Activated CD4-positive, alpha-beta T cell treated with anti-CD3 and anti-CD28 coated beads, Interleukin-2, amount 50 U/mL, for 4 hours (primary cell): ENCODE measurements at places on chromosomes 2 and 18.

- DNase-seq = no peak
These were observed 328.8 kb upstream of the UBE2E3 start for GRCh38 chr2:180651596-180651995.

- DNase-seq = no peak
These were observed 3.7 kb downstream of the PLEK start for GRCh38 chr2:68368654-68369336.

DNA sequence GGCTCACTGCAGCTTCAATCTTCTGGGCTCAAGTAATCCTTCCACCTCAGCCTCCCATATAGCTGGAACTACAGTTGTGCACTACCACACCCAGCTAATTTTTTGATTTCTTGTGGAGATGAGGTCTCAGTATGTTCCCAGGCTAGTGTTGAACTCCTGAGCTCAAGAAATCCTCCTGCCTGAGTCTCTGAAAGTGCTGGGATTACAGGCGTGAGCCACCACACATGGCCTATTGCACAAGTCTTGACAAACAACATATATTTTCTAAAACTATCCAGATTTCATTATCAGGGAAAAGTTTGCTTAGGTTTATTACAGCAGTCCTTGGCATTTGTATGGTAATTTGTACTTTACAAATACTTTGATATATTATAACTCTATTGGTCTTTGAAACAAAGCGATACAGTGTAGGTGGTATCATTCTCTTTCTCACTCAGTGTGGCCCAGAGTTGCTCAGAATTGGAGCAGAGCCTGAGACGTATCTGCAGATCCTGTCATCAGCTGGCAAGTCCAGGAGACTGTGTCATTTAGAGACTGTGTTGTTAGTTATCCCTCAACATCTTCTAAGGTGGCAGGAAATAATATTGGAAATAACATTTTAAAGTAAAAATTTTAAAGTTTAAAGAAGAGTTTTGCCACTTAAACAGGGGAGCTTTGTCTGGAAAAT, 41.4 kb downstream of the PDK1 start:
- DNase-seq = no peak

GRCh38 chr2:7033136-7033960, 116.1 kb downstream of the RNF144A start:
- no peak for DNase-seq

GRCh38 chr2:24972315-24972961, 683 bp upstream of the DNAJC27 start:
- peak; percentile 24 for DNase-seq

- DNase-seq = no peak
These were observed 126.2 kb downstream of the NUP35 start for GRCh38 chr2:183250472-183250871.

- no peak for DNase-seq
These were observed 336.3 kb downstream of the AGPS start for GRCh38 chr2:177728920-177729319.

GRCh38 chr2:33927756-33928155, 328.7 kb upstream of the FAM98A start:
- no peak for DNase-seq

- no peak for DNase-seq
These were observed 23.4 kb upstream of the C1QL2 start for GRCh38 chr2:119181791-119182445.

DNA sequence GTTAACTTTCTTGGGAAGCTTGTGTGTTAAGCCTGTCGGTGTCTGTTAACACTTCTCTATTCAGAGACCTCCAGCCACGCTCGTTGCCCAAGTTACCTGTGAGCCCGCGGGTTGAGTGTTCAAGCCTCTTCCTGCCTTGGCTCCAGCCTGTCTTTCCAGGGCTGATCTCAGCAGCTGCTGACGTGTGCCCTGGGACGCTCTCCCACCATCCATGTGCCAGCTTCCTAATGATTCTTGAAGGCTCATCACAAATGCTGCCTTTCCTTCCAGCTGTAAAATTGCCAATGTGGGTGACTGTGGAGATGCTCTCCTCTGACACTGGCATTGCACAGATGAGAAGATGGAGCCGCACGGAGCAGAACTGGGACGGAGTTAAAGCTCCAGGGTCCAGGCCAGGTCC, 6.1 kb downstream of the RNF144A start:
- no peak for DNase-seq

GRCh38 chr2:174666845-174667244, 69.2 kb upstream of the WIPF1 start:
- DNase-seq = no peak

DNA sequence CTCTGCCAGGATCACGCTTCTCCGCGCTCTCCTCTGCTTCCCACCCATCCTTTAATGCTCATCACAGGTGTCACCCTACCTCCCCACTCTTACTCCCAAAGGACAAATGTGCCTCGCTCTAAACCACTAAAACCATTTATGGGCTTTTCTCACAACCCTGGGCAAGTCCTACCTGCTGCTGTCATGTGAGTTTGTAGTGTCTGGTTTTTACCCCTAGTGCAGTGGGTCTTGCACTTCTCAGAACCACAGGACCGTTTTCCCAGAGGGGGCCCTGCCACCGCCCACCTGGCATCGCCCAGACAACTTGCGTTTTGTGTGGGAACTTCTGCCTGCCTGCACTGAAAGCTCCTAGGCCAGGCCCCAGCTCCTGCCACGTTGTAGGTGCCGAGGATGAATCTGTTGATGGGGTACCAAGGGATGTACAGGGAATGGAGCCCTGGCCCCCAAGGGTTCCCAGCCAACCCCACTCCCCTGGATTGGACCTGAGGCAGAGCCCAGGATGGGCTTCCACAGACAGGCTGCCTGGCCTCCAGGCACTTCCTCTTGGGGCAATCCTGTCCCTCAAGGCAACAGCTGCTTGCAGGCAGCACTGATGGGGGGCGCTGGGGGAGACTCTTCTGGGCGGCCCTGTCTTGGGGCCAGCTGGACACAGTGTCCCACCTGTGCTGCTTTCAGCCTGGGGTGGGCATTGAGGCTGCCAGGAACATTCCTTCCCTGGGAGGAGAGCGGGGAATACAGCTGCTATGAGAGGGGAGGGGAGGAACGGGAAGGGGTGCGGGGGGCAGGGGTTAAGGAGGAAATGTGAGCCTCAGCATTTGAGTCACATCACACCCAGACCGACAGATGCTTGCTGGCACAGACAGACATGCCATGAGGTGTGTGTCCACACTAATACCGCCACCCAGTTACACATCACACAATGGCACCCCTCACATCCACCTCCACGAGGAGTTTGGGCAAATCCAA, 176.3 kb downstream of the ZFP36L2 start:
- DNase-seq = no peak

GRCh38 chr2:4002841-4003403, 299.5 kb downstream of the DCDC2C start:
- no peak for DNase-seq

DNA sequence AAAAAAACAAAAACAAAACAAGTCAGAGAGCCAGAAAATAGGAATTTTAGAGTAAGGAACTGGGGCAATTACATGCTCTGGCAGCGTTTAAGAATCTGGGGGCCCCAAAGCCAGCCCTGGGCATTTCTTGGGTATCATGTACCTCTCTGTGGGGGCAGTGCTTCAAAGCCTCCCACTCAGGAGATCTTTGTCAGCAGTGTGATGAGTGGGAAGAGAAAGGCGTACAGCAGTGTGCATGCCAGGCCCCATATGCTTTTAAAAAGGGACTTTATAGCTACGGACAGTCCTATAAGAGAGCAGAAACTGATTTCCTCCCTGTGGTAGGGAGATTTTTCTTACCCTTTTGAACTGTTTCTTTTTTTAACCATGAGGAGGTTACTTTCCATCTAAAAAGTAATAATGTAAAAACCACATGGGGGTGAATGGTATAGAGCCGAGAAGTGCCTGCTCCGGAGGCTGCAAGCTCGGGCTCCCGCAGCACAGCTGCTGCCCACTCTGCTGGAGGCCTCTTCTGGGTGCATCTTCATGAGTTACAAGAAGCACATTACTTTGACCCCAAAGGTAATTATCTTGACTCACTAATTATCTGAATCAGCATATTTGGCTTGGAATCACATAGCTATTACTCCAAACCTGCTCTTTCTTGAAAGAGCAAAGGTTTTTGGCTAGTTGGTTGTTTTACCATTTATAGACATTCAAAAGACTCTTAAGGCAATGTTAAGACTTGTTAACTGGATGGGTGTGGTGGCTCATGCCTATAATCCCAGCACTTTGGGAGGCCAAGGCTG, 46.4 kb downstream of the PROC start:
- peak; percentile 13 for DNase-seq

DNA sequence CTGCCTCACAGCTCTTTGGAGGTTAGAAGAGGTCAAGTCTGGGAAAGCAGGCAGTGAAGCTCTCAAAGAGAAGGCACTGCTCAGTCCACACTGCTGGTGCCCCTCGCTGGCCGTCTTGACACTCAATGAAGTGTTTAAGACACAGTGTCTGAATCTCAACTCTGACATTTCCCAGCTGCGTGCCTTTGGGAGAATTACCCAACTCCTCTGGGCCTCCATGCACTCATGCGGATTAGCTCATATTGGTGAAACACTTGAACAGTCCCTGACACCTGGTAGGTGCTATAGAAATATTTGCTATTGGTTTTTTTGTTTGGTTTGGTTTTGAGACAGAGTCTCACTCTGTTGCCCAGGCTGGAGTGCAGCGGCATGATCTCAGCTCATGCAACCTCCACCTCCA, 281.0 kb downstream of the SRBD1 start:
- no peak for DNase-seq

DNA sequence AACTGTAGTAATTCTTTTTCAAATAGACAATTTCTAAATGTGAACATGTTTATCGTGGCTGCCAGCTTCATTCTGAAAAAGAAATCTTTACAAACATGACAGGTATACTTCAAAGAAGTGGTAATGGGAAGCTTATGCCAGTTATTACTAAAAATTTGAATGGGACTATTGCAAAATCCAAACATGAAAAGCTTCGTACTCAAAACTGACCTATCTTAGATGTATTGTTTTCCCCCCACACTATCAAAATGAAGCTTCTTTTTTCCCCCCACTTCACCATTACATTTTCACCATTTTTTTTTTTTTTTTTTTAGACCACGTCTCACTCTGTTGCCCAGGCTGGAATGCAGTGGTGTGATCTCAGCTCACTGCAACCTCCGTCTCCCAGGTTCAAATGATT, 50.4 kb upstream of the SERTAD2 start:
- DNase-seq = no peak

GRCh38 chr18:25669741-25670140, 317.8 kb upstream of the ZNF521 start:
- DNase-seq = no peak
